DMS153 (cell line): ENCODE measurements at places on chromosomes 11 and 22.

DNA sequence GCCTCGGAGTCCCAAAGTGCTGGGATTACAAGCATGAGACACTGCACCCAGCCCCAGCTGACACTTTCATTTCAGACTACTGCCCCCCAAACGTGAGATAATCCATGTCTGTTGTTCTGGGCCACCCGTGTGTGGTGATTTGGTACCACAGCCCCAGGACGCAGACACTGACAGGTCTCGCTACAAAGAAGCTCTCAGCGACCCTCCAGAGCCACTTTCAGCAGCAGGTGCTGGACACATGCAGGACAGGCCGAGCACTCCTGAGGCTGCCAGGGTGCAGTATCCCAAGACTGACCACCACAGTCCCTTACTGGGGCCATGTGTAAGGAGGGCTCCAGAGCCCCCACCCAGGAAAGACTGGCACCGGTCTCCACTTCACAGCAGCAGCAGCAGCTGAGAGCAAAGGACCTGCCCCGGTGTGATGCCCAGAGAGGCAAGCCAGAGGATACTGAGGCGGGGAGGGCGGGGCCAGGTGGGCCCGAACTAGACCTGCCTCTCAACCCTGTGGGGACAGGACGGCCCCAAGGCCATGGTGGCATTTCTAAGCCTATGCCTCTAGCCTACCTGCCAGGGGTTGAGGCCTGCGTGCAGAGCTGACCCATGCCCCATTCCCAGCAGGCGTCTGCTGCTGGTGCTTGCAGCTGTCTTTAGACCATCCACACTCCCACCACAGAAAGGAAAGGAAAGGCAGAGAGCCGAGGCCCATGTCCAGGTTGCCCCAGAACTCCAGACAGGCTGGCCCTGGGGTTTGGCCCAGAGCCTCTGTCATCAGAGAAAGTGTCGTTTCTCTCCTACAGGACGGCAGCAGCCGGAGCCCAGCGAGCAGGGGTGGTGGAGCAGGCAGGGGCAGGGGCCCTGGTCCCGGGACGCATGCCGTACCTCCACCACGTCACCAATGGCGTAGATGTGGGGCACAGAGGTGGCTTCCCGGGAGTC lies 28.0 kb upstream of the GNB1L start:
- DNase-seq, result no peak

DNA sequence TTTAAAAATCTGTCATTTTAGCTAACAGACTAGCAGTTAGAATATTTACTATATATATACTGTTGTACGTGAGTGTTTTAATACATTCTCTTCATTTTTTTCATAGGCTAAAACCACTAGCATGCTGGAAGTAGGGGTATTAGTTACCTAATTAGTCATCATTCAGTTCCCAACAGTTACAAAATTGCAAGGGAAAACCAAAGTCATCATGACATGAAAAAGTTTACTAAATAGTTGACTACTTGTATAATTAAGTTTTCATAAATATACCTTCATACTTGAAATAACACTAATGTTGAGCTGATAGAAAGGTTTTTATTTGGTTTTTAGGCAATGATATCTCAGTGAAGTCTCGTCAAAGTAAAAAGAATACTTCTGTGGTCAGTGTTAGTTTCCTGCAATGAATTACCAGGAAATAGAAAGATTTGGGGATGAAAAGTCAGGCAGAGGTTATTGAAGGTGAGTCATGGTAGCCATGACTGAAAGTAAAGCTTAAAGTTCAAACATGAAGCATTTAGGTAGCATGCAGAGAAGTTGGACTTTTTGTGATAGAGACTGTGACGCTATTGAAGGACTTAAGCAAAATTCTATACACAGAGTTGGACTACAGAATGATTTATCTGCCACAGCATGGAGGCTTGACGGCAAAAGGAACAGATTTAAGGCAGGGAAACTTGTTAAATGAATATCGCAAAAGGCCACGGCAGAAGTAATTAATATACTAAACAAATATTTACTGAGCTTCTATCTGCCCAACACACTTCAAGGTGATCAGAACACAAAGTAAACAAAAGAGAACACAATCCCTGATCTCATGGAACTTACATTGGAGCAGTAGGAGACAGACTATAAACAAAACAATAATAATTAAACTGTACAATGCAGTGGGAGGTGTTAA lies 828.1 kb upstream of the FAT3 start:
- DNase-seq, result peak; percentile 58

DNA sequence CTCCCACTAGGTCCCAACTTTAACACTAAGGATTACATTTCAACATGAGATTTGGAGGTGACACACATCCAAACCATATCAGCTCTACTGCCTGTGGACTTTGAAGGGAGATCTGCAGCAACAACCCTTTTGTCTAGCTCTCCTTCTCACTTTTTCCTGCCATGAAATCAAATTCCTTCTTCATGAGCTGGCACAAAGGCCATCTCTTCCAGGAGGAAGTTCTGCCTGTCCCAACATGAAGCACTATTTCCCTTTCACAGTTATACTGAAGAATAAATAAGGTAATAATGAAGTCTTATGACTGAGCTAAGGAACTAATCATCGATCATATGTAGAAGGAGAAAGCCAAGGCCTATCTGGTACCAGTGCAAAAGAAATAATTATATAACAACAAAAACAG lies 253.5 kb upstream of the TENM4 start:
- DNase-seq, result no peak

DNA sequence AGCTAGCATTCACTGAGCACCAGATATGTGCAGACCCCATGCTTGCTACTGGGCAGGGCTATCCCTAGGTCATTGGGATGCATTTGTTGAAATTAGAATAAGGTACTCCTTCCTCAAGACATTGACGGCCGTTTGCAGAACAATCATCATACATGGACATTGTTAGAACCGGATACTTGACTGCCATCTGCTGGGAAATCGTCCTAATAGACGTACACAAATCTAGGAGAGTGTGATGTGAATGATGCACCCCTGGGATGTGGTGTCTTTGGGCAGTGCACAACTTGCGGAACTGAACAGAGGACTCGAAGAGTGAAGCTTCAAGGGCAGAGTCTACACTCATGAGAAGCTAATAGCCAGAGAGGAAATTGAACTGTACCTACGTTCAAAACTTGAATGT lies 35.9 kb downstream of the MYO18B start:
- peak; percentile 66 for DNase-seq

DNA sequence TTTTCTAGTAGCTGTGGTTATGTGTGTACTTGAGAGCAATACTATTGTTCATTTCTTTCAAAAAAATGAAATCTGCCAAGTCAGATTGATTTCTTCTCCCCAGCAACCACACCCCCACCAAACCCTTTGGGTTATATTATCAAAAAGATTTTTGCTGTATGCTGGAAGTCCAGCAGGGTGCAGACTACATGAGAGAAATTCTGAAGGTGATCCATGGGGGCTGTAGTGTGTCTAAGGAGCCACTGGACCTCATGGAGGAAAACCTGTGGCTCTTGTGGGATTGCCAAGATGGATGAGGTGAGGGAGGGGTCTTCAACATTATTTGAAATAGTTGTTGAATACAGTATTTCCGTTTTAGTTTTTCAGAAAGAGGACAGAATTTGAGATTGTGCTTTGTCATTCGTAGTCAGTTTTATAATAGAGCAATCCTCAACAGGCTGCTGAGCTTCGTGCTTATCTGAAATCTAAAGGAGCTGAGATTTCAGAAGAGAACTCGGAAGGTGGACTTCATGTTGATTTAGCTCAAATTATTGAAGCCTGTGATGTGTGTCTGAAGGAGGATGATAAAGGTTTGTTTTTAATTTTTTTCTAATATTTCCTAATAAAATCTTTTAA lies 3.1 kb downstream of the EIF3M start:
- no peak for DNase-seq

DNA sequence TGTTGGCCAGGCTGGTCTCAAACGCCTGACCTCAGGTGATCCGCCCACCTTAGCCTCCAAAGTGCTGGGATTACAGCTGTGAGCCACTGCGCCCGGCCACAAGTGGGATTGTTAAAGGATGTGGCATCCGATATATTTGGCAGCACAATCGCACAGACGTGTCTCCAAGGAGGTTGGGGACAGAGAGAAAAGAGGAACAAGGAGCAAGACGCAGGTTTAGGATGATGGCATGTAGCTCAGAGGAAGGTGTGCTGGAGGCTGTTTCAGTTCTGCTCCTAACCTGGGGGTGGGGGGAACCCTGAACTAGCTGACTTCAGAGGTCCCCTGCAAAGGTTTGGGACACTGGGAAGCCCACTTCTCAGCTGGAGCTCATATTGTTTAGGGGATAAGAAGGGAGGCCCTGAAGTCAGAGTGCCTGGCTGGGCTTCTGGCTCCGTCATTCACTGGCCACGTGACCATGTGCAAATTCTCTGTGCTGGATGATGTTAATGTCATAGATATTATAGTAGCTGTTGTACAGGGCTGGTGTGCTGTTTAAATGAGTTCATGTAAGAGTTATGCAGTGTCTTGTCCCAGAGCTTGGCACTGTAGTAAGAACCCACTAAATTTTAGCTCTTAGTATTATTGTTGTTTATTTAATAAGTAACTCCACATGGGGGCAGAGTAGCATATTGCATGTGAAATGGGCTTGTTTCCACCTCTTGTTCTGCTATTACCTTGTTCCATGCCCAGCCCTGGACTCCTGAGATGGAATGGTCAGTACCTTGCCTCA lies 129.7 kb downstream of the ST3GAL4 start:
- DNase-seq, result no peak

DNA sequence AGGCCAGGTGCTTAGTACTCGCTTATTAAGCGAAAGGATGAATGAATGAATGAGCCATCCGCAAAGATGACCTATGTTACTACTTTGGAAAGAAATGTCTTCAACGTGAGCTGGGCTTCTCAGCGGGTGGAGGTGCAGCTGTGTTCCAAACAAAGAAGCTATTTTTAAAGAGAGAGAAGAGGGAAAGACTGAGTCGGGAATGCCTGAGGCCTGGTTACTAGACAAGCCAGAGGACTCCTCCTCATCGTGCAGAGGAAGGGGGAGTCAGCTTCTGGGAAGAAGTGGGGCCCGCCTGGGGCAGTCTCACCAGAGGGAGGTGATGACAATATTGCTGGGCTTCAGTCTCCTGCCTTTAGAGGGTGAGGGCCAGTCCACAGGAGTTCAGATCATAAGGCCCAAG lies 30.4 kb upstream of the CD5 start:
- DNase-seq, result no peak

DNA sequence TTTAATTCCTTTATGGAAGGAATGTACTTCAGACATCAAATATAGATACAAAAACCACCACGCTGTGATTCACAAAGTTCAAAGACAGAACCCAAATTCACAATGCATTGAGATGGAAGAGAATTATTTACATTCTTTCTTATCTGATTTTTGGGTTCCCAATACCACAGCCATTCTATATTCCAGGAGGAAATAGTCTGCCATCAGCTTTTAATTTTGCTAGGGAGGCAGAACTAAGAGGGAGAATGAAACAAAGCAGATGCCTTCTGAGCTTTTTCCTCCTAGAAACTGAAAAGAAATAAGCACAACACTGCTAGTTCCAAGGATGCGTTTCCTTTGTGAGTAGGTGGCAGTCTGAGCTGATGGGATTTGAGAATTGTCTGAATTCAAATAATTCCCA lies 283.0 kb upstream of the NARS2 start:
- DNase-seq, result no peak

GRCh38 chr22:32880893-32881596 lies 79.5 kb downstream of the TIMP3 start:
- DNase-seq, result no peak

- no peak for DNase-seq
Measured at GRCh38 chr22:49017482-49018329, 810.0 kb downstream of the BRD1 start.

DNA sequence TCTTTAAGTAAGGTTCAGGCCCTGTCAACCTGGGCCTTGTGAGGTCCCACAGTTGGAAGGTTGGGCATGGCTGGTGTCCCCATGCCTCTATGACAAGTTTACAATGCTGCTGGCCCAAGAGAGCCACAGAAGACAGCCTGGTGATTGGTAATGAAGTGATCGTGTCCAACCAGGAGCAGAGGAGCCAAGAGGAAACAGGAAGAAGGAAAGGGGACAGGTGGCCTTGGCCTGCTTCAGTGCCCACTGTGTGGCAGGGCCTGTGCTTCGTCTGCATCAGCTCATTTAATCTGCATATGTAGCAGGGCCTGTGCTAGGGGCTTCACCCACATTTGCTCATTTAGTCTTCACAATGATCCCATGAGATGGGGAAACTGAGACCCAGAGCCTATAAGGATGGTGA lies 42.1 kb upstream of the CSNK2A3 start:
- DNase-seq, result no peak

DNA sequence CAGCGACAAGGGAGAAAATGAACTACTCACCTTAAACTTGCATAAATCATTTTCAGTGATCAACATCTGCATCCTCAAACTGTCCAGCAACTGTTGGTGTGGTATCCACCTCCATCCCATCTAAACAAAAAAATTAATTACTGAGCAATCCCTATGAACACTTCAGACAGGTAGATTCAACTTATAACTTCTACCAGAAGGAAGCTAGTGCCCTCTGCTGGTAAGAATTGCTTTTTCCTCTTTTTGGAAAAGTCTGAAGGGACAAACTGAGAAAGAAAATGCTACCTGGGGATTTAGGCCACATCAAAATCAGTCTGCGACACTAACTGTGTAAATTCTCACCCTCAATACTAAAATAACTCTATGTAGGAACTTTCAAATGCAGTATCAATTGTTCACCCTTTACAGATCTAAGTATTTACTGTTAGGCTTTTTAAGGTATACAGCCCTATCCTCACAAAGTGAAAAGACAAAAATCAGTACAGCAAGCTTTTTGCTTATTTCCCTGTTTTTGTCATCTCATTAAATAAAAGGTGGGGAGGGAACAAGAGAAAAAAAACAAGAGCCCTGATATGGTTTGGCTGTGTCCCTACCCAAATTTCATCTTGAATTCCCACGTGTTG lies 17.9 kb downstream of the CLNS1A start:
- DNase-seq, result peak; percentile 17
